Thyroid gland (tissue), 4 donors: ENCODE measurements at places on chromosomes 7 and 10. TPM values are rescaled to one million over a fixed set of nuclear protein-coding genes. Genes with fewer than 3 reads are reported as not detected.

GRCh38 chr7:69981646-69982045 is 383.4 kb downstream of the AUTS2 start:
- DNase-seq, result no peak

DNA sequence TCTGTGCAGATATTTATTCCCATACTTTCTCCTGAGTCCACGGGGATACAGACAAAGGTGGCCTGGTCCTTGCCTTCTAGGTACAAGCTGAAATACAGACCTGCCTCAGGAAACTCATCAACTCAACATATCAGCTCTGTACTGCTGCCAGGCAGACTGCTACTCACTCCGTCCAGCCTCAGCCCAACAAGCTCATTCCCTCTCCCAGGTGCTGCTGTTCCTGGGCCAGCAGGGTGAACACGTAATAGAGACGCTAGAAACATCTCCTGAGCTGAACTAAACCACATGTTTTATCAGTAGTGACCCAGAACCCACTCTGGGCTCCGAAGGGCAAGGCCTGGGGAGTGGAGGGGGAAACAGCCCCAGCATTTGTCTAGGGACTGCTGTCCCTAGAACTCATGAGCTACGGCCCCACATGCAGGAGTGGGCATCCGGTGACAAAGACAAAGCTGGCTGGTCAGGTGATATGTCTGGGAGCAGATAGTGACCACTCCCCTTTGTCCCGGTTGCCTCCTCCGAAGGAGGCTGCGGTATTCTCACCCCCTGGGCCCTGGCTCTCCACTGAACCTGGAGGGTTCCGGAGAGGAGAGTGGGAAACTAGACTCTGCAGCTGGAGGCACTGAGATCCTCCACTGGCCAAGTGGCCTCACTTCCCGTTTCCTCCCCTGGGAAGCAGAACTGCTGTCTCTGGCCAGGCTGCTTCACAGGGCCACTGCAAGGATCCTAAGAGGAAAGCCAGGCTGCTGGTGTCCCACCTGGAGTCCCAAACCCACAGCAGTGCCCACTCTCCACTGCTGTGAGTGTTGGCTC is 116.1 kb downstream of the FAM53B start:
- peak; percentile 52 for DNase-seq

DNA sequence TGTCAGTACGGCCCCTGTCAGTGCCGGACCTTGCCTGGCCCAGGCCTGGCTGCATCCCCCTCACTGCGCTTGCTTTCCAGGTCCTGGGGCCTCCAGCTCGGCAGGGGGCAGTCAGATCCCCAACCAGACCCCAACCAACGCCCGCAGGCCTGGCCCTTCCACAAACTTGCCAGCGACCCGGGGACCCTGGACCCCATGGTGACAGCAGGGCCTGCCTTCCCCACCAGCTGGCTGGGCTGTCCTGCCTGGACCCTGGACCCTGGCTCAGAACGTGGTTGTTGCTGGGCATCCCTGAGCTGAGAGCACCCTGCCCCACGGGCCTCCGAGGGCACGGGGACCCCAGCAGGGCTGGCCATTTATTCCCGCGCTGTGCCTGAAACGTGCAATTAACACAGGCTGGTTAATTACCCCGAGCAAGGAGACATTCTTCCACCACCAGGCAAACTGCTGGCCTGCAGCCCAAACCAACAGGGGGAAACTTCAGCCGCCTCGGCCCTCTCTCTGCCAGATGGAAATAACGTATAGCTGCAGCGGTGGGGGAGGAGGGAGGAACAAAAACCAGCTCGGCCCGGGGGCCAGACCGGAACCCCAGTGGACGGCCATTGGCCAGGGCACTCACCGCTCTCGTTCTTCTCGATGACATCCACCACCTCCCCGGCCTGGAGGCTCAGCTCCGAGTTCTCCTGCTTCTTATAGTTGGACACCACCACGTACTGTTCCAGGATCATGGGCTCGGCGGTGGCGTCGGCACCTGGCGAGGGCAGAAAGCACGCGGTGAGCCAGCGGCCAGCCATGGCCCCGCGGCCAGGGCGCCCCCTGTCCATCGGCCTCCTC is 167.1 kb downstream of the NEURL1 start:
- DNase-seq, result peak; percentile 39

GRCh38 chr10:19480353-19480752 is 335.9 kb upstream of the PLXDC2 start:
- no peak for DNase-seq

GRCh38 chr10:80770239-80770638 is 232.5 kb downstream of the SH2D4B start:
- DNase-seq, result no peak

GRCh38 chr7:155217634-155218033 is 80.0 kb upstream of the INSIG1 start:
- no peak for DNase-seq

DNA sequence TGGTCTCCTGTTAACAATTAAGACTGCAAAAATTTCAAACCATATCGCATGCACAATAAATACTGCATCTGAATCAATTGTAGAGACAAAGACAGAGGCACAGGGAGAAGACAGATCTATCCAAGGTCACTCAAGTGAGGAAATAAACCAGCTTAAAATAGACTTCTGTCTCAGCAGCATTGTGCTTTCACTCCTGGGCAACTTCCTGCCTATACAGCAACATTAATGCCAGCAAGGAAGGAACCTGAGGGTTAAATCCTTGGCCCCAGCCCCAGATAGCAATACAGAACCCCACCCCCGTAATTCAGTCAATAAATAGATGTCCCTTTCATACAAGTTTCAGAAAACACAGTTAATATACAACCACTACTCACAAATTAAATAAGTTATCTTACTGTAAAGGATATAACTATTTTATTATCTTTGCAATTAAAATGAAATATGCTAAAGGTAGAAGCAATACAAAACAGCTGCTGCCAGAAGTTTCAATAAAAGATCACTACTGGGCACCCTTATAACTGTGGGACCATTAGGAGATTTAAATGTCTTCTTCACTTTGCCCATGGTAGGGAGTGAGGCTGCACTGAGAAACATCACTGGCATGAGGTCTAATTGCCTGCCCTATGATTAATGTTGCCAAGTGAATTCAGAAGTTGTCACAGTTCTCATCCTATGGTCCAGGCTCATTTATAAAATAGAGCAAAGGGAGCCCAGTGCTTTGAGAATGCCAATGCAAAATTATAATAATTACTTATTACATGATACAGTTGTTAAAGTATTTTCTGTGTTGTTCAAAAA is 49.4 kb downstream of the CAV1 start:
- no peak for DNase-seq

GRCh38 chr10:89861584-89862301 is 160.4 kb downstream of the KIF20B start:
- peak; percentile 52 for DNase-seq

DNA sequence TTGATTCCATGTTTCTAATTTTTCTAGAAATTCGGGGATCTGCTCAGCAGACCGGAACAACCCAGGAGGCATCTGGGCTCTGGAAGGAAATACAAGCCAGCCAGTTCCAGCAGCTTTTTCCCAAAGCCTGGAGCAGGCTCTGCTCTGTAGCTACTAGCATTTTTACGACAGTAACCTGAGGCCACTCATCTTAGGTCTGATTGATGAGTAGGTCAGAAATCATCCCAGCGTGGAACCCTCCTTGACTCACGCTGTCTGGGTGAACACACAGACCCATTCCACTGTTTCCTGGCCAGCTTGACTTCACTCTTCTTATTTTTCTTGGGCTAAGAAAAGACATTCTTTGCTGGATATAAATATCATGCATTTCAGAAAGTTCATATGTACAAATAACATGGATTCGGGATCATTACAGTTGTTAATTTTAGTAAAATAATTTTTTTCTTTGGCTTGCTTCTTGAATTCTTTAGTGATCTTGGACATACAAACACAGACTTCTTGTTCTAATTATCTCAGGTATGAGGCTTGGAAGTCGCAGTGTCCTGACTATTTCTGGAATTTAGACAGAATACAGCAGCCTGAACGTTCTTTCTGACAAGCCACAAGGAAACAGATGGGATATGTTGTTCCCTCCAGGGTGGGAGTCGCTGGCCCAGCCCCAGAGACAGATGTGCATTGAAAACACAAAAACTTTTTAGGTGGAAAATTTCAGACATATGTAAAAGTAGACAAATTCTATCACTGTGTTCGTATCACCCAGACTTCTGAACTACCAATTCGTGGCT is 54.6 kb upstream of the PITRM1 start:
- no peak for DNase-seq

DNA sequence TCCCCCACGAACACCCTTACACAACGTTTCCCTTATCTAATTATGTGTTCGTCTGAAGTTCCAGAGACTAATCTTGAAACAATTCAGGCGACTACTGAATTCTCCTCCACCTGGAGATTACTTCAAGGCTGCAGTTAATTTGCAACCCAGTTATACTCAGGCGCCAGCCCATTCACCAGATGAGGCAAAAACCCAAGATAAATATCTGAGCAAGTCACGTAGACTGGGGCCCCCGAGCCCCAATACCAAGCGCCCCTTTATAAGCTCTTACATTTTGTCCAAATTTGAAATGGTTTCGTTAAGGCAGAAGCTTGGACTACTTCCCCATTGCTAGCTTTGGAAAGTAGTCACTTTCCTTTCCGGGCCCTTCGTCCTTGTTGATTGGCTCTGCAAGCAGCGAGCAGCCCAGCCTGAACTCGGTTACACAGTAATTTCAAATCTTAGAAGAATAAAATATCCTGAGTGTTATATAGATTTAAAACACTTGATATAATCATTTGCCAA is 1.2 kb downstream of the TPK1 start:
- no peak for DNase-seq

- no peak for DNase-seq
These were observed 242.6 kb upstream of the PITRM1 start for GRCh38 chr10:3415038-3415736.

- no peak for DNase-seq
These were observed 202.0 kb downstream of the ANK3 start for GRCh38 chr10:60187691-60188090.

- DNase-seq, result no peak
These were observed 245.5 kb upstream of the STEAP1 start for GRCh38 chr7:89908736-89909135.

DNA sequence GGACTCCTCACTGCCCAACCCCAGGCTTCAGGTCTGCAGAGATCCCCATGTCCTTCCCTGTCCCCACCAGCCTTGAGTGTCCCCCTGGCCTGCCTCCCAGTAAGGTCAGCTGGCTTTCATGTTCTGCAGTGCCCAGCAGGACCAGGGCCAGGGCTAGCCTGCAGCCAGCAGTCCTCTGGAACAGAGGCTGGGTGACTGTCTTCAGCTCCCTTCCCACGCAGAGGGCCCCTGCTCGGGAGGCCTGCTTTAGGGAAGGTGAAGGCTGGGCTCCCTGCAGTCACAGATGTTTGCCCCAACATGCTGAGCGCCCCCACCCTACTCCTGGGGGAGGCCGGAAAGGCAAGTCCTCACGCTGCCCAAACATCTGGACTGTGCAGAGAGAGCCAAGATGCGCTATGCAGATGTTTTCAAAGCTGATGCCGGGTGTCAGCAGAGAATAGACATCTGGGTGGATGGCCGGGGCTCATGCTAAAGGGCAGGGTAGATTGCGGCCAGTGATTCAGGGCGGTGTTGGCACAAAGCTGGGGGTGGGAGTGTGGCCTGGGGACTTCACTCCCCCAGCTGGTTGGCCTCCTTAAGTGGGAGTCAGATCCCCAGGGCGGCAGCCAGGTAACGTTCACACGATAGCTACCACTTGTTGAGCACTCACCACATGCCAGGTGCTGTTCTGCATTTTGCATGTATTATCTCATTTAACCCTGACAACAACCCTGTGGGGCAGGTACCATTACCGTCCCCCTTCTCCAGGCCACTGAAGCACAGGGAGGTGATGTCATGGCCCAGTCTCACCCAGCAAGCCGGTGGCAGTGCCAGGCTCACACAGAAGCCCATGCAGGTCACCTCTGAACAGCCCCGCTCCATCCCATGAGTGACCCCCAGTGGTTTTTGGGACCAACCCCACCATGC is 71.2 kb upstream of the COL13A1 start:
- DNase-seq, result no peak

DNA sequence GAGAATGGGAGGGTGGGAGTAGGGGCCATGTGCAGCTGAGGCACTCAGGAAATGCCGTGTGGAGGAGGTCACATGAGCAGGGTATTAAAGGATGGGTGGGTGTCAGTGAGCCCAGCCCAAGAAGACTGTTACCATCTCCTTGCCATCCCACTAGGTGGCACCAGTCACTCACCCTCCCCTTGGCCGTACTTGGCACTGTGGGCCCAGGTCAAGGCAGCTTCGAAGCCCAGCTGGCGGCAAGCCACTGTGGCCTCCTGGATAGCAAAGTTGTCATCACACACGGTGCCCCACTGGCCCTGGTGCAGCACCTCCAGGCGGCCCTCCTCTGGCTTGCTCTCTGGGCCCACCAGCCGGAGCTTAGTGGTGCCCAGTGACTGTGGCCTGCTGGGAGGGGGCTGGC is 5.4 kb downstream of the LOXL4 start:
- peak; percentile 69 for DNase-seq

GRCh38 chr10:81414038-81414437 is 461.0 kb upstream of the NRG3 start:
- DNase-seq, result peak; percentile 70

GRCh38 chr7:135856356-135857144 is 107.9 kb upstream of the FAM180A start:
- DNase-seq, result no peak

DNA sequence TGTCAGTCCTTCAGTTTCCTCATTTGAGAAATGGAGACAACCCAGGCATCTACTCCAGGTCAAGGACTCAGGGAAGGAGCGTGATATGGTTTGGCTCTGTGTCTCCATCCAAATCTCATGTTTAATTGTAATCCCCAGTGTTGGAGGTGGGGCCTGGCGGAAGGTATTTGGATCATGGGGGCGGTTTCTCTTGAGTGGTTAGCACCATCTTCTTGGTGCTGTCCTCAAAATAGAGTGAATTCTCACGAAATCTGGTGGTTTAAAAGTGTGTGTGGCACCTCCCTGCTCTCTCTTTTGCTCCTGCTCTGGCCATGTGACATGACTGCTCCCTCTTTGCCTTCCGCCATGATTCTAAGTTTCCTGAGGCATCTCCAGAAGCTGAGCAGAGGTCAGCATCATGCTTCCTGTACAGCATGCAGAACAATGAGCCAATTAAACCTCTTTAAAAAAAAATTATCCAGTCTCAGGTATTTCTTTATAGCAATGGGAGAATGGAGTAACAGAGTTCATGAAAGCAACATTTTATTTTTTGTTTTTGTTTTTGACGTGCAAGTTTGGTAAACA is 30.0 kb downstream of the ARHGAP22 start:
- DNase-seq, result no peak

DNA sequence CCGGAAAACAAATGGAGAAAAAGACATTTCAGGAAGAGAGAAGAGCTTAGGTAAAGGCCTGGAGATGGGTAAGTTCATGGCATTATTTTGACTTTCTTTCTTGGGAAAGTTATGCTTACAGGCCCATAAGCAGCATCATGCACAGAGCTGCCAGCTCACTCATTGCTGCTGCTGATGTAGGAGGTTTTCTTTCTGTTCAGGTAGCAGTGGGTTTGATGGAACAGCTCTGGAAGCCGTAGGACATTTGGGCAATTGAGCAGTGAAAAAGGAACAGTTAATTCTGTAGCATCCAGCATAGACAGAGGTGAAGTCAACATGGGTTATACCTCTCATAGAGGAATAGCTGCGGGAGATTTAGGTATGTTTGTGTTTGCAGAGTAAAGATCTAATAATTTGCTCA is 3.3 kb downstream of the CHN2 start:
- no peak for DNase-seq

- DNase-seq, result peak; percentile 26
These were observed at the start of gene TBX20 for GRCh38 chr7:35253710-35254495. Gene TBX20 (minus strand): TSS chr7:35254100. CDS start chr7:35253620, 480 bp downstream.

GRCh38 chr10:72218325-72218724 is 2.2 kb upstream of the ASCC1 start:
- no peak for DNase-seq

Gene HTR7
- not detected for total RNA-seq

Gene PAPSS2
- total RNA-seq, result 27.9 TPM

Gene DEPP1
- total RNA-seq, result 294 TPM

Gene ADRA2A
- 1.0 TPM for total RNA-seq

Gene SPAM1
- total RNA-seq, result not detected

Gene ZNF789
- 11.0 TPM for total RNA-seq
